ENCODE measurements at places on chromosomes 16 and 17.

DNA sequence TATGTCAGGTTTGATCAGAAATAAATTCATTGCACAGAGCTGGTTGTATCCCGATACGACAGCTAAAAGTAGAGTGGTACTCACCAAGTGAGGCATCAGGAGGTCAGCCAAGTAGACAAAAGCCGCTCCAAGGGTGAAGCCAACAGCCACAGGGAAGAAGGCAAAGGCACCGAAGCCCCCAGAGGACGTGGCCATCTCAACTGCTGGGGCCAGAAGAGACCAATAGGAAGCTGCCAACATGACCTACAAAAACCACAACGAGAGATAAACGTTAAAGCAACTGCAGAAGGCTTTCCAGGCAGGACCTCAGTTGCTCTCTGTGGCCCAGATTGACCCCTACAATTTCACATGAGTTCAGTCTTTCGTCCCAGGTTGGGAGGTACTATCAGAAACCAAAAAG lies 61.0 kb downstream of the SLC39A11 start:
- no peak for DNase-seq

- no peak for DNase-seq
These were observed 94.3 kb downstream of the TBC1D16 start for GRCh38 chr17:79941088-79942010.

DNA sequence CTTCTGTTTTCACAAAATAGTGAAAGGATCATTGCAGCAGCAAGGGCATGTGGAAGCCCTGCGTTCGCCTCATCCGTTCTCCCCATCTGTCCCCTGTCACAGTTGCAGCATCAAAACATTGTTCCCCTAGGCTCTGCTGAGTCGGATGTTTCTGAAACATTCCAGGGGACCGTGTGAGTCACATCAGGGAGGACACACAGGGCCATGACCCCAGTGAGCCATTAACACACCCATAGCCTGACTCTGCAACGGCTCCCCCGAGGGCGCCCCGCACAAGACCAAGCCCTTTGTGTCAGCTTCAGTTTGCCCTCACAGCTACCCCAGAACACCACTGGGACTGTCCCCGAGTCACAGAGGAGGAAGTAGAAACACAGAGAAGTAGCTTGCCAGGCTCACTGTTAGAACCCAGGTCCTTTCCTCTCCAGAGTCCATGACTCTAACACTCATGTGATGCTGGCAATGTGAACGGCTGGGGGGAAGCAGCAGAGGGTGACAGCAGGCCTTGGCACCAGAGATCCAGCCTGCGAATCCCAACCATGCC lies 63.3 kb upstream of the HSBP1 start:
- DNase-seq: peak; percentile 28

DNA sequence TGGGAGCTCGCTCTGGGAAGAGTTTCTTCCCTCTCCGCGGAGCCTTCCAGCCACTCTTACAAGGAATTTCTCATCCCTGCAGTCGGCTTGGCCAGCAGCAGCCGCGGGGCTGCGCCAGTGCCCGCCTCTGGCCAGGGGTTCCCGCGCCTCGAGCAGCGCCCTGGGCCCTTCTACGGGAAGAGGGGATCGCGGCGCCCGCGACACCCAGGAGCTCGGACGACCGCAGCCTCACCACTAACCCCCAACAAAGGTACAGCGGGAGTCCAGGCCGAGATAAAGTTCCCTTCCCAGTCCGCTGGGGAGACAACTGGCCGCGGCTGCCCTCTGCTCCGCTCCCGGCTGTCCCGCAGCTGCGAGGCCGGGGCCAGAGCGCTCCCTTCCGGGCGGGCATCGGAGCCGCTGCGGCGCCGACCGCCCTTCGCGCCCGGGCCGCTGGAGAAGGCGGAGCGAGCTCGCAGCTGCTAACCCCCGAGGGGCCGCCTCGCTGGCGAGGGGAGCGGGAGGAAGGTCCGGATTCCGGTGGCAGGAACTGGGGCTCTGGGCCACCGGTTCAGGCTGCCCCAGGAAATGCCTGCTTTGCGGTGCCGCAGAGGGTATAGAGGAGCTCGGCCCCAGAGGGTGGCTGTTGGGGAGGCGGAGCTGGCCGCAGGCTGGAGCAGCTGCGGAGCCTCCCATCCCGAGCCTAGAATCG lies 3.6 kb upstream of the HS3ST3B1 start:
- DNase-seq: peak; percentile 74

- DNase-seq: peak; percentile 94
These were observed 18.7 kb upstream of the ZNF689 start for GRCh38 chr16:30628628-30629540.

DNA sequence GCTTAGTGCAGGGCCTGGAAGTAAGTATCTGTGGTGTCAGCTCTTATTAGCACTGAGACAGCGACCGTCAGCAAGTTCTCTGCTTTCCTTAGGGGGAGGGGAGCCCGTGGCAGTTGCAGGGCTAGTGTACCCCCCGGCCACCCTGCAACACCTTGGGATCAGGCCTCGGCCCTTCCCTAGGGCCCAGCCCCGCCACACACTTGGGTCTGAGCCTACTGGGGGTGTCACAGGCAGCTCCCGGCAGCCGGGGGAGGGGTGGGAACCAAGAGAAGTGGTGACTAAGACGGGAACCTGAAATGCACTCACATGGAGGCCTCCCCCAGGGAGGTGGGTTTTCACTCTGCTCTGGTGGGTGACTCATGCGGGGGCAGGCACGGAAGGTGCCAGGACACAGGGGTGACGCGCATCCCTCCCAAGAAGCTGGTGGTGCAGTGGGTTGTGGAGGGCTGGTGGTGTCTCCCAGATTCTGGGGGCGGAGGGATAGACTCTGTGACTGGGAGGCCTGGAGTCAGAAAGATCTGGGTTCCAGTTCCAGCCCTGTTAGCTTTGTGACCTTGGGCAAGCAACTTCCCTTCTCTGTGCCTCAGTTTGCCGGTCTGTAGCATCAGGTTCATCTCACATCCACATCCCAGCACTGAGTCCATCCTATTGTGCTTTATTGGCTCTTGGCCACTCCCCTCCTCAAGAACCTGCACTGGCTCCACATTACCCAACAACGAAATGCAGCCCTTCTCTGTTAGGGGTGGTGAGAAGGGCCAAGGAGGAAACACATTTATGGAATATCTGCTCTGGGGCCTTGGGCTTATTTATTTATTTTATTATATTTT lies 44.5 kb downstream of the LAT start:
- peak; percentile 15 for DNase-seq

DNA sequence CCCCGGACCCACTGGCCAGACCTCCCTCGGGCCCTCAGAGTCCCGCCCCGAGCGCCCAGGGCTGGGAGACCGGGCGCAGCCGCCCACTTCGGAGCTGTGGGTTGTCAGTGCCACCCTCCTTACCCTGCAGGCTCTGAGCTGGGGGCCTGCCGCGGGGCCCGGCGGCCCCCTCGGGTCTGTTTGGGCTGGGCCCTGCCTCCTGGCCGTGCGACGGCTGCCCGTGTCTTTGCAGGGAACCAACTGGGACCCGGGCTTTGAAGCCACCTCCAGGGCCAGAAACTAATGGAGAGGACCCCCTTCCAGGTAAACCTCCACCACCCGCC lies 443 bp downstream of the TEDC2 start:
- DNase-seq: no peak

DNA sequence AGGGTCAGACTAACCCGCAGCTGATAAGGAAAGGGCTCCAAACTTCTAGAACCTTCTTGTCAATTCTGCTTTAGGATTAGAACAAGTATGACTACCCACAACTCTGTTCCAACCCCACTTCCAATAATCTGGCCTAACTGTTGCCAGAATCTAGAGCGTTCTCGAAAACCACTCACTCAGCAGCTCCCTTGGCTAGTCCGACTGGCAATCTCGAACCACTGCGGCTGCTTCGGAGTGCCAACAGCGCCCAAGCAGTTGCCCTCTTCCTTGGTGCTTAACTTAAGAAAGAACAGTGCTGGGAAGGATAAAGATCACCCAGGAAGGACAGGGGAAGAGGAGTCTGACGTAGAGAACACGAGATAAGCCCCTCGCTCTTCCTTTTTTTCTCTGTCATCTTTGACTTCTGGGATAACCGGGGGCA lies 818 bp downstream of the DNAJC7 start:
- no peak for DNase-seq

DNA sequence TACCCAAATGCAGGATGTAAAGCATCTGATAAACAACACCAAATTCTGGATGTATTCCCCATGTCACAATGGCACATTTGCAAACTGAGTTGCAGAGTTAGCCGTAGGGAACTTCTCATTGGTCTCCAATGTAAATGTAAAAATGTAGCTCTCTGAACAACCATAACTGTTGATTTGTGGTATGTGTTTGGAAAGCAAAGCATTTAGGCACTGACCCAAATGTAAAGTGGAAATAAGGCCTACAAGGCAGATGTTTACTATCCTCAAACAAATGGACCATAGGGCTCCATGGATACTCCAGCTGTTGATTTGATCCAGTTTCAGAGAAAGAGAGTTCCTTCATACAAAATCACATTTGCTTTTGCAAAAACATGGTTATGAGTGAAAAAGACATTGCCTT lies 223.0 kb upstream of the ELAC2 start:
- no peak for DNase-seq

DNA sequence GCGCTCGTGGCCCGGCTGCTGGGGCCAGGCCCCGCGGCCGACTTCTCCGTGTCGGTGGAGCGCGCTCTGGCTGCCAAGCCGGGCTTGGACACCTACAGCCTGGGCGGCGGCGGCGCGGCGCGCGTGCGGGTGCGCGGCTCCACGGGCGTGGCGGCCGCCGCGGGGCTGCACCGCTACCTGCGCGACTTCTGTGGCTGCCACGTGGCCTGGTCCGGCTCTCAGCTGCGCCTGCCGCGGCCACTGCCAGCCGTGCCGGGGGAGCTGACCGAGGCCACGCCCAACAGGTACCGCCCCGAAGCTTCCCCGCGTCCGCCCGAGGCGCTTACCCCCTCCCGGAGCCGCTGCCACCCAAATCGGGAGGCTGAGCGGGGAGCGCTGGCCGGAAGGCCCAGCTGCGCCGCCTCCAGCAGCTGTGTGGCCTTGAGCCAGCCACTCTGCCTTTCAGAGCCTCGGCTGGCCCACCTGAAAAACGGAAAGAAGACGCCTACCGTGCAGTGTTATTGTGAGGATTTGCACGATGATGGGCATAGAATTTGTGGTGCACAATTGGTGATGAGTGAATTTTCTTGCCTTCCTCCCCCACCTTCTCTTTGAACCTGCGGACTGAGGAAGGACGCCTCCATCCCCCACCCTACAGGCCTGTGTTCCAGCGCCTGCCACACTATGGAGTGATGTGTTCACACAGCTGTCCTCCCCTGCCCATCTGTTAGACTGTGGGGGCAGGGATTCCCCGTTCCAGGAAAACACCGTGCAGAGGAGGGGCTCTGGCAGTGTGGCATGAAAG lies 523 bp downstream of the NAGLU start:
- DNase-seq: peak; percentile 77

- DNase-seq: no peak
These were observed 946 bp downstream of the STUB1 start for GRCh38 chr16:680967-681745.

DNA sequence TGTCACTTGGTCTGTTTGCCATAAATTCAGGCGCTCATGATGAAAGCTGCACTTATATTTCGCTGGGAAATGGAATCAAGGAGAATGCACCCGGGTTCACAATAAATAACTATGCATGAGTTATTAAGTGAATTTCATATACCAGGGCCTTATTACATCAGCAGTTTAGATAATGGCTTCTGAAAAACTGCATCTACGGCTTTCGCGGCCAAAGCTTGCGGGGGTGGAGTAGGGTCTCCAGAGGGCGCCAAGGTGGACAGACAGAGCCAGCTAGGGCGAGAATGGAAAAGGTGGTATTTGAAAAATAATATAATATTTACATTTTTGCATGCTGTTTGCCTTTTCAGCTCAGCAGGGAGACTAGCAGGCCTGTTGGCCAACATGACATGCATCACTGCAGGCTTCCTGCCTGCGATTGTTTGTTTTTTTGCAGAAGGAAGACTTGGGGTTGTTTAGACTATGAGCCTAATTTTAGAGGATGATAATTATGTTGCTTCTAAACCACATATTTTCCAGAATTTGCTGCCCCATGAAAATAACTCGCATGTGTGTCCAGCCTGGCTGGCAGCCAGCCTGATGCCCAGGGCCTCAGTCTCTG lies 173.8 kb upstream of the IRX3 start:
- no peak for DNase-seq

GRCh38 chr17:83196973-83197880 lies 117.8 kb downstream of the METRNL start:
- DNase-seq: no peak

GRCh38 chr16:58685084-58685449 lies 497 bp upstream of the SLC38A7 start:
- DNase-seq: no peak

GRCh38 chr17:49502254-49502653 lies 7.2 kb downstream of the NGFR start:
- DNase-seq: no peak

GRCh38 chr16:56450275-56450985 lies 702 bp downstream of the NUDT21 start:
- DNase-seq: no peak

DNA sequence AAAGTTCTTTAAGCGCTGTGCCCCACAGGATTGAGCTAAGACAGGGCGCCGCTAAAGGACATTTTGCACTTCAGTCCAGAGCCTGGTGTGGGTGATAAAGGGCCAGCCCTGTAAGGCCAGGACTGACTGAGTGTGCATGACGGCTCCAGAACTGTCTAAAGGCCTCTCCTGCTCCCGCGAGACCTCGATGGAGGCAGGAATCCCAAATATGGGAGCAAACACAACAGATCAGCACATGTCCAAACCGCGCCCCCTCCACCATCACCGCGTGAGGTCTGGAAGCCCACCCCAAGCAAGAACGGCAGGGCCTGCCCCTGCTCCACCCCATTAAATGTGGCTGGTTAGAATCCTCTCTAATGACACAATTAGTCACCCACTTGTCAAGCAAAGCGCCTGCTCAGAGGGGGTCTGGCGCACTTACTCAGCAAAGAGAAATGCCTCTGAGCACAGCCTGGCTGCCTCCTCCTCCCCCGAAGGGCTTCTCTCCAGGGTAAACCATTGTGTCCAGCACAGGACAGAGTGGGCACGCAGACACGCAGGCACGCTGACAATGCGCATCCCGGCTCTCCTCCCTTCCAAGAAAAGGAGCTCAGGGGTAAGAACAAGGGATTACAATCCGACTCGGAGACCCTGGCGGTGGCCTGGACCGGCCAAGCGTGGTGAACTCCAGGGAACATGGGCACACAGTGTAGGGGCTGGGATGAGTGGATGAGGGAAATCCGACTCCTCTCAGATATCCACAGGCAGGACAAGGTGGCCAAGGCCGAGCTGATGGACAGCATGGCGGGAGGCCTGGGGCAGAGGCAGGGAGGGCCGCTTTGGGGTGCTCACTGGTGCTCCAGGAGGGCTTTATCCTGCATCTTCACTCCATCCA lies 1.5 kb downstream of the MXRA7 start:
- DNase-seq: peak; percentile 77

DNA sequence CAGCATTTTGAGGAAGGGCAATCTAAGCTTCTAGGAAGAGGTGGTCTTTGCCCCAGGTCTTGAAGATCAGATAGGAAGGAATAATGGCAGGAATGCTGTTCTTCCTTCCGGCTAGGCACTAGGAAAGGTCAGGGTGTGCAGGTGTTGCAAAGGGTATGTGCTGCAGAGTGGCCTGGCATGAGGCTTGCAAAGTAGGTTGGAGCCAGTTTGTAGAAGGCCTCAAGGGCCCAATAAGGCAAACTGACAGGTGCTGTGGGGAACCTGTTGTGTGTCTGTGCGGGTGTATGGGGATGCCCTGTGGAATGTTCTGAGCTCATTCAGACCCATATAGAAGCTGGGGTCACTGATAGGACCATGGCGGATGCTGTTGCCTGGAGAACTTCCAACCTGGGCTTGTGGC lies 12.7 kb downstream of the MSI2 start:
- DNase-seq: no peak
